Cerebellar nuclear complex (tissue), 1 donor: ENCODE measurements at places on chromosomes 3 and 15.

DNA sequence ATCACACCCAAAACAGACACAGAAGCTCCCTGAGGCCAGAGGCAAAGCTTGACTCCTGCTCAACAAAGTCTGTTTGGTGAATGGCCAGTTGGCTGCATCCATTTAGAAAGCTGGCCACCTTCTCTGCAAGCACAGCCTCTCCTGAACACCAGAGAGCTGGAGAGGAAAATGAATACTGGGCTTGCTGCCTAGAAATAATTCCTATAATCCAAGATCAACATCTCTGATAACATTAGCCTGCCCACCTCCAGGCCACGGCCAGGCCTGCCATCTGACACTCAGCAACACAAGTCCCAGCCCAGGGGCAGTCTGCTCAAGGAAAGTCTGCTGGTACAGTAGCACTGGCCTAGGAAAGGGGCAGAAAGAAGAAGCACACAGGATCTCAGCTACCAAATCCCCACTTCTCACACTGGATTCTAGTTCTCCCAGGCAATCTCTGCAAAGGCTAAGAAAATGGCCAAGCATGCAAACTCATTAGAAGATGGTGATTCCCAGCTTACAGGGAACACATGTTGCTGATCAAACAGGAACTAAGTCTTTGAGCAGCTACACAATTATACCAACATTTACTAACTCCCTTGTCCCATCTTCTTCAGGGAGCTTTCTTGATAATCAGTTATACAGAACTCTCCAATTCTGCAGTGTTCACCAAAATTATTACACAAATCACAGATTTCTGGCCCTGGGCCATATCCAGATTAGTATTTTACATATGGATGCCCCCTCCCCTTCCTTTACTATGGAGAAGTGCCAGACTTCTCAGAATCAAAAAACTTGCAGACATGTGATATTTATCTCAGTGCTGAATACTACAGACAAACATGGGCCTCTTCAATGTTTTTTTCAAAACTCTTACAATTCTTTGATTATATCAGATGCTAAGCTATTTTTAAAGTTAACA, 9.9 kb downstream of the TBC1D2B start:
- no peak for DNase-seq

GRCh38 chr3:43919029-43919428, 228.3 kb downstream of the ABHD5 start:
- no peak for DNase-seq

DNA sequence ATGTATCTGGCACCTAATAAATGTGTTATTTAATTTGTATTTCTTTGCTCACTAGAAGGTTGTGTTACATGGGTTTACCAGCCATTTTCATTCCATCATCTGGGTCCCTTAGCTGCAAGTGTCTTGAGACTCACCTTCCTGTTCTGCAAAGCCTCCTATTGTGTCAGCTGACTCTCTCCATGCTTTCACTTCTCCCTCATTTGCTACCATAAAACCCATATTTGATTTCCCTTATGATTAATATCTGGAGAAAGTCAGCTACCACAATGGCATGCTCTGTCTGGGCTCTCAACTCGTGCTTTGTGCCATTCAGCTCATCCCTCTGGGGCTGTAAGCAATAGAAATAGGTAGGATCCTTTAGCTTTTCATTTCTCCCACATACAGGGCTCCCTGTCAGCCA, 79.5 kb upstream of the EIF1B start:
- DNase-seq: no peak

DNA sequence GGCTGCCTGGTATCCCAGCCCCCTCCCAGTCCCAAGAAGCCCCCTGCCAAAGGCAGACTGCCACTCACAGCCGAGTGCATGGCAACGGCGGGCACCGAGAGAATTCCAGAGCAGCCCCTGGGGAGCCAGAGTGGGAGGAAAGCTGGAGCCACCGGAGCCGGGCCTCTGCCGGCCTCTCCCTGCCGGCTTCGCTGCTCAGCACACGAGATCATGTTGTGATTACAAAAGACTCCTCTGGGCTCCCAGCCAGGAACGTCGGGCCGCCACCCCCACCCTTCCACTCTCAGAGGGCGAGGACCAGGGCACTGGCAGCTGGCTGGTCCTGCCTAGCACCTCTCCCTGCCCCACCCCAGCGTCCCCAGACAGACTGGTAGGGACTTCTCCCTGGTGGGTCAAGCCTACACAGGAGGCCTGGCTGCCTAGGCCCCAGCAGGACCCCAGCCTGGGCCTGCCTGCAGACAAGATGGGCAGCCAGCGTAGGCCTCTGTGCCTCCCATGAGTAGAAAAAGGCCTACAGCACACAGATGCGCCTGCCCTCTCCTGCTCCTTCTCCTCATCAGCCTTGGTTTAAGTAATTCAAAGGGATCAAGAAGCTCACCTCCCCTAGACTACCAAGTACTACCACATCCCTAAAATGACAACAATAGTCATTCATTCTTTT, at the start of gene CCDC9B:
CCDC9B (minus strand) TSS at position 200 of the 661 bp plus-strand sequence; CDS start at position 80, 120 bp downstream.
- no peak for DNase-seq

- no peak for DNase-seq
Observed at GRCh38 chr3:31247850-31248562, 284.7 kb upstream of the STT3B start.

DNA sequence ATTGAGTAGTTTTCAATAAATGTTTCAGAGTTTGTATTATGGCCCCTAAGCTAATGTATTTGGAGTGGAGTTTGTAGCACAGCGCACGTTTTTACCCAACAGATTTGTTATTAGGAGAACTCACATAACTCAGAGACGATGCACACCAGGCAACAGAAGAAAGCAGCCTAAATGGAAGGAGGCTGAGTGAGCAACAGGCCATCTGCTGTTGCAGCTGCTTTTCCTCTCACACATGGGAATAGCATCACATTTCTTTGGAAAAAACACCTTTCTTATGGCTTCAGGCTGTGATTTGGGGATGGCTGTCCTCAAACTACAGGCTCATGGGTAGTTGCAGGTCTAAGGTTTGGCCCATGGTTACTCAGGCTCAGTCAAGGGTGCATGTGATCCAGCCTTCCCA, 469.3 kb upstream of the MCTP2 start:
- DNase-seq: no peak

DNA sequence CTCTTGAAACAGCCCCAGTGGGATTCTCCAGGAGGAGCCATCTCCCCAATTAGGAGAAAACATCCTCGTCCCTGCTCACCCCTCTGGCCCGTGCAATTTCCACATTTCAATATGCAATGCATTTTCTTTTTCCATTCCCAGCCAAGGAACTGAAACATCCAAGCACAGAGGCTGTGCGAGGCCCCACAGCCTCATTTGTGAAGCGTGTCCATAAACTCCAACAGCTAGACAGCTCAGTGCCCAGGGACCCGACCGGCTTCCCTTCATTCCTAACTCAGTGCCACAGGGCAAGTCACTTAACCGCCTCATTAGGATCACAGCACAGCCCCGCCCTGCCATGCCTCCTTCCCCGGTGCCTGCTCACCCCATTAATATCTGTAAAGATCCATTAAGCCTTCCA, 204.2 kb upstream of the IGF1R start:
- no peak for DNase-seq

- DNase-seq: no peak
Observed at GRCh38 chr3:169400874-169401273, 262.6 kb downstream of the MECOM start.

DNA sequence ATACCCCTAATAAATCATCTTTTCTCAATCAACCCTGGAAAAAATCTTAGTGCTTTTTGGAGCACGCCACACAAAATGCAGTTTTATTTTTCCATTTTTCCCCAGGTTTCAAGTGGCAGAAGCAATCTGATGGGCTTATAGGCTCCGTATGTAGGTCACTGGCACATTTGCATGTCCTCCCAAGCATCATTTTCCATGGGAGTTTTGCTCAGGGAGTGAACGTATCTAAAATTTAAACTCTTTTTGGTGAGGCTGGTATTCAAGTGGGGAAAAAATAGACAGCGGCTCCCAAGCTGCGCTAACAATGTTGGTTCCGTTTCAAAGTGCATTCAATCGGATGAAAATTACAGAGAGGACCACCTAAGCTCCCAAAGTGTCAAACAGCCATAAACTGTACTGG, 233.4 kb downstream of the MEX3B start:
- DNase-seq: no peak

- DNase-seq: no peak
Observed at GRCh38 chr3:12903881-12904280, 62.5 kb upstream of the RPL32 start.
